Testis (tissue), 5 donors: ENCODE measurements at places on chromosomes 16 and 17. TPM values are rescaled to one million over a fixed set of nuclear protein-coding genes. Genes with fewer than 3 reads are reported as not detected.

The ACSM2B gene
- total RNA-seq = 0.37 TPM

The TEX14 gene
- 37.2 TPM for total RNA-seq

The CLEC18C gene
- total RNA-seq = 7.9 TPM

The MYLK3 gene
- total RNA-seq = 88.8 TPM

The TP53TG3F gene
- total RNA-seq = 3.7 TPM

The CCDC102A gene
- total RNA-seq = 13.1 TPM
